ENCODE measurements at places on chromosomes 12 and 14.

GRCh38 chr14:53872681-53873089 is 83.9 kb downstream of the BMP4 start:
- no peak for DNase-seq

DNA sequence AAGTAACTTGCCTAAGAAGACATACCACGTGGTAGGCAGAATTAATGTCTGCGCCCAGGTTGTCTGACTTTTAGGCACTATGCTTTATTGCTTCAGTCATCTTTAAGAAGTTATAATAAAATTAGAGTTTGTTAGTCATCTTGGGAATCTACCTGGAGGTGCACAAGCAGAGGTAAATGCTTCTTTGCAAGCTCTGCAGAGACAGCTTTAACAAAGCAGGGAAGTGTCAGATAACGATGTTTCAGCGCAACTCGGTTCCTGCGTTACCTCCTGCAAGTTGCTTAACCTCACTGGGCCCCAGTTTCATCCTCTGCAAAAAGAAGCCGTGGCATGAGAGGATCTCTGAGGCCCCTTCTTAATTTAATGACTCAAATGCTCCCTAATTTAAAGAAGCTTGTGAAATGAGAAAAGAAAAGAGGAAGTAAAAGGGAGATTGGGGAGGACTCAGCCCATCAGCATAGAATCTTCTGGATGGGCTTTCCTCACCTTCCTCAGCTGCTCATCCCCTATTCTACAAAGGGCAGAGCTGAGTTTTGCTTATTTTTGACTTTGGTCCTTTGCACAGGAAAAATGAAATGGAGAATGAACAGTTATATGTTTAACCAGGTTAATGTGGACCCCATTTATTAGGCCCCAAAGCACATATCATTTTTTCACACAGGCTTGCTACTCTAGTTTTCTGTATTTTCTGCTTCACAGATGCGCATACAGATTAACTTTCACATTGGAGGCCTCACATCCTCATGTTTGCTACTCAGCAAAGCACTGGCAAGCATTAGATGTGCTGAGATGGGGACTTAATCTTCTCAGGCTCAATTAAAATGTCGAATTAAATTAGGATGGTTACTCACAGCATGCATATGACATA is 5.1 kb downstream of the ARHGDIB start:
- DNase-seq: no peak

DNA sequence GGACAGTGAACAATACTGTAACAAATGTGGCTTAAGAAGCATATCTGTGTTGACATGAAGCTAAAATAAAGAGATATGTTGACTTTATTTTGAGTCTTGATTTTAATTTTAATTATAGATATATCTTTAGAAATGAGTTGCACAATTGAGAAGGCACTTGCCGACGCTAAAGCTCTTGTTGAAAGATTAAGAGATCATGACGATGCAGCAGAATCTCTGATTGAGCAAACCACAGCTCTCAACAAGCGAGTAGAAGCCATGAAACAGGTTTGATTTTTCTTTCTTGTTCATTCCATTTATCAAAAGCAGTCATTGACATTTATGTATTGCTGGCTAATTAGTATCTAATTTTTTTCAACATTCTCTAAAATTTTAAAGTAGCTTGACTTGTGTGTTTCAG is 15.8 kb downstream of the FGFR1OP2 start:
- DNase-seq: no peak

GRCh38 chr14:30243805-30244204 is 315.2 kb upstream of the G2E3 start:
- no peak for DNase-seq

- DNase-seq: no peak
Observed at GRCh38 chr12:31021809-31022494, 51.7 kb upstream of the DDX11 start.

GRCh38 chr12:44847403-44847802 is 28.7 kb downstream of the NELL2 start:
- DNase-seq: no peak

DNA sequence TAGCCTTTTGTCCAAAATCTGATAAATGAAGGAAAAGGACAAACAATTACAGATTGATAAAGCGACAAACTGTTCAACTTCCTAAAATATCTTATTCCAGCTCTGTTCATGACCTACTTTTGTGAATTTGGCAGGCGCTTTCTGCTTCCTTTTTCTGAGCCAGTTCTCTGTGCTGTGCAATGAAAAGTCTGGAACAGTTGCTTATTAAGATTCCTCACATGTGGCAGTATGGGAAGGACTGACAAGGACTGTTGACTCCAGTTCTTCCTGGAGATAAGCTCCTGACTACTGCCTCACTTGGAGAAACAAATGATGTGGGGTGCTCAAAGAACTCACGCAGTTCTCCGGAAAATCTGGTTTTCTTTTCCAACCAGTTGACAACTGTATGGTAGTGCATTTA is 58.3 kb upstream of the ANP32D start:
- DNase-seq: peak; percentile 81

GRCh38 chr12:63078906-63079305 is 72.1 kb downstream of the AVPR1A start:
- no peak for DNase-seq

- no peak for DNase-seq
Observed at GRCh38 chr14:44963044-44963528, 1.1 kb downstream of the TOGARAM1 start.

All from hippocampal formation (tissue), 2 donors.